Pancreas (tissue), 10 donors: ENCODE measurements at places on chromosomes 16 and 17. TPM values are rescaled to one million over a fixed set of nuclear protein-coding genes. Genes with fewer than 3 reads are reported as not detected.

Gene GFAP
- 2.1 TPM for total RNA-seq

Gene GAS7
- 2.5 TPM for total RNA-seq

Gene WFDC1
- total RNA-seq: 0.35 TPM

Gene LITAFD
- total RNA-seq: not detected

Gene ABCA6
- 4.1 TPM for total RNA-seq

Gene DDX42
- total RNA-seq: 84.0 TPM

Gene SPAG5
- total RNA-seq: 1.5 TPM

Gene SLC5A2
- 0.35 TPM for total RNA-seq

Gene PHAF1
- total RNA-seq: 3.8 TPM

Gene CFDP1
- total RNA-seq: 23.9 TPM

- no peak overlapping the region for H3K27ac ChIP-seq
- no peaks in the 10 kb centered on the region for H3K4me1 ChIP-seq
- no peaks in the 10 kb centered on the region for H3K27me3 ChIP-seq
- H3K36me3 ChIP-seq: no peaks in the 10 kb centered on the region
- no peak for DNase-seq
Measured at GRCh38 chr16:65624666-65625065, 502.8 kb upstream of the CDH11 start.

- H3K27ac ChIP-seq: no peak overlapping the region
- H3K27me3 ChIP-seq: no peaks in the 10 kb centered on the region
- H3K36me3 ChIP-seq: no peaks in the 10 kb centered on the region
- no peak for DNase-seq
Measured at GRCh38 chr17:6580625-6581024, 24.3 kb upstream of the PITPNM3 start.

DNA sequence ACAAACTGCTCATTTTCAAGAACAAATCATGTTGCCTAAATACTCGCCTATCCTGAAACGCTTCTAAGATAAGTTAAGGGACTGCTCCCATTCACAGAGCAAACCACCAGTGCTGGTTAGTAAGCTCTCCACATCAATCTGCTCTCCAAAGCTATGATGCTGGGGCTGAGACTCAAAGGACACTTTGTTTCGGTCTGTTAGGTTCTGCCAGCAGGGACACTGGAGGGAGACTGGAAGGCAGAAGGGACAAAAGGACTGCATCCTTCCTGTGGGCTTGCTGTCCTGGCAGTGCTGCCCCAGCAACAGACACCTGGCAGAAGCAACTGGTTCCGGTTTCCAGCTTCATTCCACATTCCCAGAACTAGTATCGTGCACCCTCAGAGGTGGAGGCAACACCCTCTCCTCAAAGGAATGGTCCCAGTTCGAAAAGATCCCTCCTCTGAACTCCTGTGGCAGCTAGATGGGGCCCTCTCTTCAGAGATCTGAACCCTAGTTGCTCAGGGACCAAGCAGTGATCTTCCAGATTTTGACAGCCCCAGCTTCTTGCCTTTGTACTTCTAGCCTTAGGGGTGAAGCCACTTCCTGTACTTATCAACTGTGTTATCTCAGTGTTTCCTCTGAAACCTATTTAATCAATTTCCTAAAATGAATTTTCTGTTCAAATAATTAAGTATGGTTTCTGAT is 73.4 kb upstream of the GSG1L start:
- no peak for DNase-seq
- H3K4me3 ChIP-seq: no peak overlapping the region
- no peaks in the 10 kb centered on the region for H3K4me1 ChIP-seq

- DNase-seq: no peak
- H3K27me3 ChIP-seq: no peaks in the 10 kb centered on the region
- no peak overlapping the region for H3K4me3 ChIP-seq
- no peaks in the 10 kb centered on the region for H3K36me3 ChIP-seq
- peak overlapping the region; percentile 86 for H3K27ac ChIP-seq
Measured at GRCh38 chr17:42248351-42249179, 27.6 kb downstream of the STAT5B start.

DNA sequence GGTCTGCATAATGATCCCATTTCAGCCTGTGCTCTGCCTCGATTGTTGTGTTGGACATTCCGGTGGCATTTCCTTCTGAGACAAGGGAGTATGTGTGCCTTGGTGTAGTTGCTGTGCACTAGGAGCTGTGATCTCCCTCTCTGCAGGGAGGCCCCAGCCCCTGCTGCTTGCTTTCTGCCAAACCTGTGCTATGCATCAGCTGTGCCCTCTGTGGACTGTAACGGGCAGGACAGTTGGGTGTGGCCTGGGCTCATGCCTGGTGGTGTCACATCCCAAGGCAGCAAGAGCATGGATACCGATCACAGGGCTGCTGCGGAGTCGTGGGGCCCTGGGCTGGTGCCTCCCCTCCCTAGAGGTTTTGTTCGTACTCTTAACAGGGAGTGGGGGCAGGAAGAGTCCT is 3.8 kb upstream of the JPT2 start:
- H3K27me3 ChIP-seq: no peaks in the 10 kb centered on the region
- H3K27ac ChIP-seq: no peak overlapping the region
- peaks cover 4% of the 10 kb centered on the region for H3K4me1 ChIP-seq

- no peak for DNase-seq
- H3K27ac ChIP-seq: no peak overlapping the region
Measured at GRCh38 chr17:43439041-43439440, 40.2 kb downstream of the ARL4D start.

GRCh38 chr17:76710863-76711611 is at the start of gene MXRA7:
MXRA7 (minus strand) TSS chr17:76710965; CDS start chr17:76710946, 19 bp downstream.
- peak within 1 kb of the TSS; percentile 77 for H3K27ac ChIP-seq
- no peaks in the 10 kb centered on the region for H3K27me3 ChIP-seq
- peak; percentile 76 for DNase-seq
- H3K4me3 ChIP-seq: peak within 1 kb of the TSS; percentile 67
- peaks cover 16% of the 10 kb centered on the region for H3K4me1 ChIP-seq

- no peaks in the 10 kb centered on the region for H3K36me3 ChIP-seq
- H3K4me1 ChIP-seq: no peaks in the 10 kb centered on the region
- no peak overlapping the region for H3K4me3 ChIP-seq
Measured at GRCh38 chr17:62882878-62883277, 74.8 kb upstream of the MARCHF10 start.

- no peak overlapping the region for H3K27ac ChIP-seq
- H3K4me1 ChIP-seq: peaks cover 7% of the 10 kb centered on the region
- no peaks in the 10 kb centered on the region for H3K36me3 ChIP-seq
- no peak overlapping the region for H3K4me3 ChIP-seq
- no peaks in the 10 kb centered on the region for H3K27me3 ChIP-seq
- DNase-seq: no peak
Measured at GRCh38 chr16:69406780-69407331, 17.6 kb upstream of the CYB5B start.

DNA sequence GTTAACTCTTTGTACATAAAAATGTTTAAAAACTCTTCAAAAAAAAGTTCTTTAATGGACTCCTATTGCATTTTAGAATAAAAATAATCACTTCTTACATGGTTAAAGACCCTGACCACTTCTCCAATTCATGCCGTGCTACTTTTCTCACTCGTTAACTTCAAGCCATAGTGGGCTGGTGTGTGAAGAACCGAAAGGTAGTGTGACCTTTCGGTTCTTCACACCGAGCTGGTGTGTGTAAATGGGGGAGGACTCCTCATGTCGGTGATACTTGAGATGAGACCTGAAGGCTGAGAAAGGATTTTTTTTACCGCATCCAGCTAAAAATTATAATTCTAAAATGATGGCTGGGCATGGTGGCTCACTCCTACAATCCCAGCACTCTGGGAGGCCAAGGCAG is 22.1 kb downstream of the RFFL start:
- DNase-seq: no peak
- H3K4me1 ChIP-seq: peaks cover 20% of the 10 kb centered on the region
- no peak overlapping the region for H3K4me3 ChIP-seq
- H3K27ac ChIP-seq: no peak overlapping the region
- H3K36me3 ChIP-seq: no peaks in the 10 kb centered on the region

DNA sequence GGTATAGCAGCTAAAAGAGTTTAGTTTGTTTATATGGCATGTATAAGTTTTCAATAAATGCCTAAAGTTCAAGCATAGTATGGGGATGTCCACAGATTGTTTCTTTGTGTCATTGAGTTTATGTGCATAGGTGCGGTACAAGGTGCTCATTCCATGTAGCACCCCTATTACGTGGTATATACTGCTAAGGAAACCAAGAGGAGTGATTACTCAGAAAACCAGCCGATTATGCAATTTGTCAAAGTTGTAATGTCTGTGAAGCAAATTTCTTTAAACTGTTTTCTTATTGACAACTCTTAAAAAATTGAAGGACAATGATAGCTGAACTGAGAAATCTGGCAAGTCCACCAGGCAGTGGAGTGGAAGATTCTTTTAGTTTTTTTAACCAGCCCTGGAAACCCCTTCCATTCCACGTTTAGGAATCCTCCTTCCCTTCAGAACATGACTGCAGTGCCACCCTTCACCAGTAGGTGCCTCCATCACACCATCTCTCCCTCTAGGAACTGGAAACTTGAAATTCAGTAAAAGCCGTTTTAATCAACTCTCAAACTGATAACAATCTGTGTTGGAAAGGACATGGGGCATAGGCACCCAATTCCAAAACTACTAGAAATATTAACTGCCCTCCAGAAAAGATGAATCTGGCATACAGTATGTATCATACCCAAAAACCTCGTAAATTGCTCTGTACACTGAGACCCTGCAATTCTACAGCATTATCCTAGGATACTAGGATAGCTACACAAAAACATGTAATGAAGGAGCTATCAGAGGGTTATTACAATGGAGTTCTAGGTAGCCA is 43.5 kb downstream of the REXO5 start:
- no peaks in the 10 kb centered on the region for H3K27me3 ChIP-seq
- no peak overlapping the region for H3K27ac ChIP-seq
- H3K4me1 ChIP-seq: peaks cover 14% of the 10 kb centered on the region
- H3K4me3 ChIP-seq: no peak overlapping the region
- DNase-seq: peak; percentile 41
- H3K36me3 ChIP-seq: no peaks in the 10 kb centered on the region

DNA sequence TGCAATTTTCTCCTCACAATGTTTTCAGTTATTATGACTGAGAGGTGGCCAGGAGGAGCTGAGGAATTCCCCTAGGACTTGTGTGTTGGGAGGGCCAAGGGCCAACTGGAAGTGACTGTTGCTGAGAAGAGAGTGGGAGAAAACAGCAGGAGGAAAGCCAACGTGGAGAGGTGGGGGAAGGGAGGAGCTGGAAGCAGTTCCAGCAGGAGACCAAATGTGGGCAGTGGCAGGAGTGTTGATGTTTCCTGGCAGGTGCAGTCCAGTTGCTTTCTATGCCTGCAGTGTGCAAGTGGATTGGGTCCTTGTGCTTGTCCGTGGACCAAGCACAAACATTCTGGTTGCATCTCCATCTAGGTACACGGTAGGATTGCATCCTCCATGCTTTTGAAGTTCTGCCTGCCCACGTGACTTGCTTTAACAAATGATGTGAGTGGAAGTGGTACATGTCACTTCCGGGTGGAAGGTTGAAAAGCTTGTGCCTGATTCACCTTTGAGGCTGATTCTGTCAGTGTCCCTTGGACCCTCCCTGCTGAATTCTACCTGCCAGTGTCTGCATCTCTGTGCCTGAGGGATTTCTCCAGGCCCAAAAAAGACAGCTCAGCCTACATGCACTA is 54.7 kb upstream of the CRHR1 start:
- no peak overlapping the region for H3K27ac ChIP-seq
- H3K27me3 ChIP-seq: no peaks in the 10 kb centered on the region
- H3K36me3 ChIP-seq: no peaks in the 10 kb centered on the region
- H3K4me3 ChIP-seq: no peak overlapping the region

DNA sequence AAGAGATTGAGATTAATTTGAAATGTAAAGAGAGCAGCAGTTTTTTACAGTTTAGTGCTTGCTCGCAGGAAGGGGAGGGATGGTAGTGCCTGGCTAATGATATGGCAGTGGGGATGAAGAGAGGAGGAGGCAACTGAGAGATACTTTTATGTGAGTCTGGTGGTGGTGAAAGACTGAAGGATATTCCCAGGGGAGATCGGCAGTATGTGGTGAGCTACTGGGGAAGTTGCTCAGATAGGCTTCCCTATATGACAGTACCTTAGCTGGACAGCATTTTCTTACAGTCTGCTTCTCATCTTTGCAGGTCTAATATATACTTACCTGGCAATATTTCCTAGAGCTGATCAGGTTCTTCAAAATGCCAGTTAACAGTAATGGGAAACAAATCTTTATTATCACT is 8.6 kb downstream of the CEP95 start:
- H3K27ac ChIP-seq: no peak overlapping the region
- no peak for DNase-seq
- no peaks in the 10 kb centered on the region for H3K4me1 ChIP-seq
- no peak overlapping the region for H3K4me3 ChIP-seq
- H3K36me3 ChIP-seq: peaks cover 73% of the 10 kb centered on the region

- H3K27me3 ChIP-seq: no peaks in the 10 kb centered on the region
- H3K4me3 ChIP-seq: no peak overlapping the region
- DNase-seq: no peak
- no peaks in the 10 kb centered on the region for H3K4me1 ChIP-seq
Measured at GRCh38 chr17:52237151-52237550, 78.6 kb upstream of the CA10 start.

DNA sequence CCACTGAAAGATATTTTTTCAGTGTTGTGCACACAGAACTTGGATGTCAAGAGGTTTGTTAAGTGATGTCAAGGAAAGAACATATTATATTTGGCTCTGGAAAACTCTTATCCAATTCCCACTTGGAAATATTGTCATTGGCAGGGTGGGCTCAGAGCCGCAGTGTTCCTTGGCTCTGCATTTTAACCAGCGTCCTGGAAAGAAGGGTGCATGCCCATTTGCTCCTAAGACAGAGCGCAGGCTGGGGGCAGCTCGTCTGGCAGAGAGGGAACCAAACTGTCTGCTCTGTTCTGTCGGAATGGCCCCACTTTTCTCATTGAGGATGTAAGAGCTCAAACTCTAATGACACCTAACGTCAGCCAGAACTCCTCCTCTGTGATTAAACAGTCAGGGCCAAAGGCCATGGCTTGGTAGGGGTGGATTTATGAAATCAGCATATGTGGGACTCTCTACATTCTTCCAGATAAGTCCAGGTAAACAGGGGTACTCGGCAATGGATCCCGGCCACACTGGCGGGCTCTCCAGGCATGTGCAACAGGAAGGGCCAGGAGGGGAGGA is 18.0 kb downstream of the SLC47A1 start:
- no peak overlapping the region for H3K4me3 ChIP-seq
- no peak overlapping the region for H3K27ac ChIP-seq
- H3K36me3 ChIP-seq: no peaks in the 10 kb centered on the region
- H3K27me3 ChIP-seq: no peaks in the 10 kb centered on the region
- no peaks in the 10 kb centered on the region for H3K4me1 ChIP-seq

GRCh38 chr17:12627177-12627629 is 38.5 kb upstream of the MYOCD start:
- H3K4me1 ChIP-seq: no peaks in the 10 kb centered on the region
- no peaks in the 10 kb centered on the region for H3K27me3 ChIP-seq
- H3K27ac ChIP-seq: no peak overlapping the region
- DNase-seq: no peak
- no peak overlapping the region for H3K4me3 ChIP-seq

DNA sequence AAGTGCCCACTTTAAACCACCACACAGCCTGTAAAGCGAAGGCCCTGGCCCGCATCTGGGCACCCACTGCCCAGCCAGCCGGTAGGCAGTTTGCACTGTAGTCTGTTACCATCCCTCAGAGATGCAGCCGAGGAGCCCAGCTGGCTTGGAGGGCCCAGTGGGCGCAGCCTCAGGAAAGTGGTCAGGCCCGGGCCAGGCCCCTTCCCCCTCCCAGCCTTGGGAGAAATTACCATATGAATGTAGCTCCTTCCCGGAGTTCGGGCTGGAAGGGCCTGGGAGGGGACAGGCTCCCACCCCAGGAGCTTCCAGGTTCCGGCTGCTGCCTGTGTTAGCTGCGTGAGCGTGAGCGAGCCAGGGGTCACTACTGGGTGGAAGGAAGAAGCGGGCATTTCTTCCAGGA is 325.4 kb downstream of the SEC14L1 start:
- no peaks in the 10 kb centered on the region for H3K36me3 ChIP-seq
- no peak for DNase-seq
- no peak overlapping the region for H3K27ac ChIP-seq
